ENCODE measurements at places on chromosomes 11 and 22.
A peak's percentile ranks its signal among the peaks of the same experiment; 100 is the strongest.

GRCh38 chr11:92837595-92837994 lies 131.9 kb upstream of the MTNR1B start:
- DNase-seq: no peak

GRCh38 chr11:36458129-36458915 lies 51.8 kb downstream of the TRAF6 start:
- DNase-seq: no peak

DNA sequence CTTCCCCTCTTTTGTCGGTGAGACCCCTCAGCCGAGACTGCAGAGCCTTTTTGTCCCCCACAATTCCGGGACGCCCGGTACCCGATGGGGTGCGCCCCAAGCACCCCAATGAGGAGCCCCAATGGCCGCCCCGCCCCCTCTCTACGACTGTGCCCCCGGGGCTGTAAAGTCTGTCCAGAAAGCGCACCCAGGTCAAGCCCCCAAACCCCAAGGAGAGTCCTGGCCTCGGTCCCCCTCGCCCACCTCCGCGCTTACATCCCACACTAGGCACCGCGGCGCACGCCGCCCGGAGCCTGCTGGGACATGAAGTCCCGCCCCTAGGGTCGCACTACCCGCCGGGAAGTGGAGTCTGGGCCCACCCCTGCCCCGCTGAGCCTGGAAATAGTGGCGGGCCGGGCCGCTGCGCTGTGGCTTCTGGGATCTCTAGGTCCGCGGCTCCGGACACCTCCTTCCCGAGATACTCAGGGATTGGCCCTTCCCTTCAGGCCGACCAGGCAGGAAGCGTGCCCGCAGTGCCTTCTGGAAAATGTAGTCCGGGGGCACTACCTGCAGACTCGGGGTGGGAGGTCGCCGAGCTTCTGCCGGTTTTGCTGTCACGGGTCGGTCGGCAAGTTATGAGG lies at the start of gene MEN1:
Gene MEN1, minus strand, starts transcription at position 281 of the 620 bp plus-strand sequence. CDS start 442 bp downstream, outside the sequence.
- peak; percentile 88 for DNase-seq

GRCh38 chr11:34181856-34182405 lies 76.5 kb downstream of the NAT10 start:
- DNase-seq: no peak

DNA sequence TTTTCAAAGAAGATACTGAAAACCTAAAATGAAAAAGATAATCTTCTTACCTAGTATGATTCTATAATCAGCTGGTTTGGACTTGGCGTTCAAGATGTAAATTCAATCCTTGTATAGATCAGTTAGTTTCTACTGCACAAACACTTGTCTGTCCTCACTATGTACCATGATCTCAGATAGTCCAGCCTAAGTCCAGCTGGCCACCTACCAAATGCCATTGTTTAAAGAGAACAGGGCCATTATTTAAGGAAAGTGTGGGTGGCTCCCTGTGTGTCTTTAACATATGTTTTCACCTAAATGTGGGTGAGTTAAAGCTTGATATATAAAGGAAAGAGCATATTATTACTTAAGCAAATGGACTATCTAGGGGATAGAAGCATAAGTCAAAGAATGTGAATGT lies 38.6 kb downstream of the BLID start:
- no peak for DNase-seq

- no peak for DNase-seq
These were observed 60.5 kb downstream of the APIP start for GRCh38 chr11:34855754-34856095.

Measured in inflammatory macrophage treated with lipopolysaccharide for 4 hours (primary cell).